ENCODE measurements at places on chromosomes 4 and X. TPM values are rescaled to one million over a fixed set of nuclear protein-coding genes. Genes with fewer than 3 reads are reported as not detected.

UGT2B11 gene
- total RNA-seq: not detected

PCDH7 gene
- not detected for total RNA-seq

GNPDA2 gene
- 11.5 TPM for total RNA-seq

ABLIM2 gene
- total RNA-seq: 0.55 TPM

NDP gene
- not detected for total RNA-seq

CYLC1 gene
- total RNA-seq: not detected

STS gene
- total RNA-seq: 2.1 TPM

MAGEB1 gene
- total RNA-seq: not detected
